B cell (primary cell): ENCODE measurements at places on chromosomes 12 and 14.

GRCh38 chr14:105398726-105399465 lies 558 bp downstream of the TEX22 start:
- peaks cover 2% of the 10 kb centered on the region for H3K36me3 ChIP-seq
- peak overlapping the region; percentile 94 for H3K4me3 ChIP-seq
- peaks cover 23% of the 10 kb centered on the region for H3K4me1 ChIP-seq
- H3K27ac ChIP-seq = peak overlapping the region; percentile 75
- no peaks in the 10 kb centered on the region for H3K27me3 ChIP-seq

GRCh38 chr12:102462386-102462785 lies 18.0 kb downstream of the IGF1 start:
- H3K27ac ChIP-seq = no peak overlapping the region
- no peak overlapping the region for H3K4me3 ChIP-seq
- H3K27me3 ChIP-seq = no peaks in the 10 kb centered on the region
- DNase-seq = no peak

GRCh38 chr12:14605401-14605989 lies 37.8 kb upstream of the PLBD1 start:
- no peak overlapping the region for H3K4me3 ChIP-seq
- no peak overlapping the region for H3K27ac ChIP-seq

GRCh38 chr12:770479-770878 lies 18.1 kb downstream of the WNK1 start:
- no peak overlapping the region for H3K4me3 ChIP-seq
- H3K27me3 ChIP-seq = no peaks in the 10 kb centered on the region
- no peaks in the 10 kb centered on the region for H3K36me3 ChIP-seq
- no peak for DNase-seq
- H3K4me1 ChIP-seq = peaks cover 40% of the 10 kb centered on the region

GRCh38 chr12:68271346-68271745 lies 17.9 kb upstream of the IL22 start:
- H3K36me3 ChIP-seq = no peaks in the 10 kb centered on the region
- H3K27ac ChIP-seq = no peak overlapping the region
- H3K4me3 ChIP-seq = no peak overlapping the region
- no peak for DNase-seq
- H3K27me3 ChIP-seq = no peaks in the 10 kb centered on the region

DNA sequence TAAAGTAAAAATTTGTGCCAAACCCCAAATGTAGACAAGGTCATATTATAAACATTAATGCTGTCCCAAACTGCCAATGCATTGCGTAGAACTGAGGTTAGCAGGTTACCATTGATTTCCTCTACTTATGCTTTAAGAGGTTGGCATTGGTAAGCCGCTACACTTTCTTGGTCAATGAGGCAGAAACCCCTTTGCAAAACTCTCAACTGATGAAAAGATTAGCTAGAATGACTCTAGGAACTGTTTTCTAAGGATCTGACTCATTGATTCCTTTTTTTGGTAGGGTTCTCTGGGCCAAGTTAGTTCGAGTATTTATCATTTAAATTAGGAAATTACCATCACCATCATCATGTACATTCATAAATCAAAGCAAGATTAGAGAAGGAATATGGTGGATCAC lies 44.6 kb downstream of the HMGA2 start:
- DNase-seq = no peak
- H3K27ac ChIP-seq = no peak overlapping the region
- no peak overlapping the region for H3K4me3 ChIP-seq
- no peaks in the 10 kb centered on the region for H3K36me3 ChIP-seq
- no peaks in the 10 kb centered on the region for H3K27me3 ChIP-seq

GRCh38 chr14:87492561-87492960 lies 500.4 kb downstream of the GALC start:
- DNase-seq = no peak
- no peak overlapping the region for H3K27ac ChIP-seq
- no peaks in the 10 kb centered on the region for H3K27me3 ChIP-seq
- H3K4me1 ChIP-seq = no peaks in the 10 kb centered on the region

- H3K4me3 ChIP-seq = no peak overlapping the region
- no peaks in the 10 kb centered on the region for H3K36me3 ChIP-seq
- peaks cover 6% of the 10 kb centered on the region for H3K4me1 ChIP-seq
- H3K27me3 ChIP-seq = no peaks in the 10 kb centered on the region
- DNase-seq = no peak
These were observed 6.1 kb downstream of the FAM186A start for GRCh38 chr12:50390316-50390741.

DNA sequence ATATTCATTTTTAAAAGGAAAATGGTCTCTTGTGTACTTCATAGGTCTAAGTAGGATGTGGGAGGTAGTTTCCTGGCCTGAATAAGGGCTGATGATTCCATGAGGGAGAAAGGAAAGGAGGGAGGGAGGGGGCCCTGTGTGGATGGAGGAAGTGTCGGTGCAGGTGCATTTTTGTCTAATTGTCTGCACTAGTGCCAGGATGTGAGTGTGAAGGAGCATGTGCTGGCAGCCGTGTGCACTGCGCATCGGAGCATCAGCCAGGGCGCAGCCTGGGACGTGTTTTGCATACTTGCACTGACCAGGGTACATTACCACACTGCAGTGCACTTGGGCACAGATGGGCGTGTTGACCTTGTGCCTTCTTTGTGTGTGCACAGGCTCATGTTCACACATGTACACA lies 29.2 kb downstream of the SMUG1 start:
- no peak overlapping the region for H3K4me3 ChIP-seq
- no peaks in the 10 kb centered on the region for H3K27me3 ChIP-seq
- no peaks in the 10 kb centered on the region for H3K4me1 ChIP-seq
- no peaks in the 10 kb centered on the region for H3K36me3 ChIP-seq
- no peak overlapping the region for H3K27ac ChIP-seq

- peak overlapping the region; percentile 52 for H3K27ac ChIP-seq
- no peak overlapping the region for H3K4me3 ChIP-seq
- H3K36me3 ChIP-seq = no peaks in the 10 kb centered on the region
- peak; percentile 58 for DNase-seq
These were observed 45.6 kb upstream of the BCL2L14 start for GRCh38 chr12:12024911-12025682.

GRCh38 chr14:102910442-102910841 lies 12.0 kb upstream of the AMN start:
- no peak for DNase-seq
- H3K4me1 ChIP-seq = peaks cover 44% of the 10 kb centered on the region
- no peak overlapping the region for H3K4me3 ChIP-seq
- no peaks in the 10 kb centered on the region for H3K27me3 ChIP-seq
- peaks cover 44% of the 10 kb centered on the region for H3K36me3 ChIP-seq
- H3K27ac ChIP-seq = no peak overlapping the region

DNA sequence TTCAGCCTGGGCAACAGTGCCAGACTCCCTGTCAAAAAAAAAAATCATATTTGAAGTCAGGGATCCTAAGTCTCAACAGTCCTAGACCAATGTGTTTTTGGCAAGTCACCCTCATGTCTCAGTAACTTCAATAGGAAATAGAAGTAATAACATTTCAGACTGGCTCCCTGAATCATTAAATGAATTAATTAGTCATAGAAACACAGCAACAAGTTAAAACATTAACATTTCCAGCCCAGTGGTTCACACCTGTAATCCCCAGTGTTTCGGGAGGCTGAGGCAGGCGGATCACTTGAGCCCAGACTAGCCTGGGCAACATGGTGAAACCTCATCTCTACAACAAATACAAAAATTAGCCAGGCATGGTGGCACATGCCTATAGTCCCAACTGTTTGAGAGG lies 125.2 kb downstream of the GTF2A1 start:
- no peak for DNase-seq
- H3K36me3 ChIP-seq = no peaks in the 10 kb centered on the region
- no peak overlapping the region for H3K27ac ChIP-seq
- H3K4me1 ChIP-seq = no peaks in the 10 kb centered on the region

DNA sequence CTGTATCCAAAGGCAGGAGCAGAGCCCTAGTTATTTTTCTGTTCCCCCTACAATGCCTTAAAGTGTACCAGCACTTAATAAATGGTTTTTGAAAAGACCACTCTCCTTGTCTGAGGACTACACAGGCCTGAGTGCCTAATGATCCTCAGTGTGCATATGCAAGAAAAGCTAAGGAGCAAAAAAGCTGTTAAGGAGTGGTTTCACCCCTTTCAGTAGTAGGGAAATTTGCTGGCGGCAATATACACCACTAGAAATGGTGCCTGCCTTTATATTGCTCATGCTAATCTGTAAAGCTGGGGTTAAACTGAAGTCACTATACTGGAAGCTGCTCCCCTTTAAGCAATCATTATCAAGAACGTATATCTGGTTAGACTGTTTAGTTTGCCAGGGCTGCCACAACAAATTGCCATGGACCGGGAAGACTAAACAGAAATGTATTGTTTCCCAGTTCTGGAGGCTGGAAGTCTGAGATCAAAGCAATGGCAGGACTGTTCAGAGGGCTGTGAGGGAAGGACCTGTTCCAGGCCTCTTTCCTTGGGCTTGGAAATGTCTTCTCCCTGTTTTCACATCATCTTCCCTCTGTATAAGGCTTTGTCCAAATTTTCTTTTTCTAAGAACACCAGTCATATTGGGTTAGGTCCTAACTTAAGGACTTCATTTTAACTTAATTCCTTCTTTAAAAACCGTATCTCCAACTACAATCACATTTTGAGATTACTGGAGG lies 30.2 kb downstream of the PRDM4 start:
- peaks cover 32% of the 10 kb centered on the region for H3K4me1 ChIP-seq
- peaks cover 2% of the 10 kb centered on the region for H3K36me3 ChIP-seq
- peak; percentile 23 for DNase-seq
- no peaks in the 10 kb centered on the region for H3K27me3 ChIP-seq

DNA sequence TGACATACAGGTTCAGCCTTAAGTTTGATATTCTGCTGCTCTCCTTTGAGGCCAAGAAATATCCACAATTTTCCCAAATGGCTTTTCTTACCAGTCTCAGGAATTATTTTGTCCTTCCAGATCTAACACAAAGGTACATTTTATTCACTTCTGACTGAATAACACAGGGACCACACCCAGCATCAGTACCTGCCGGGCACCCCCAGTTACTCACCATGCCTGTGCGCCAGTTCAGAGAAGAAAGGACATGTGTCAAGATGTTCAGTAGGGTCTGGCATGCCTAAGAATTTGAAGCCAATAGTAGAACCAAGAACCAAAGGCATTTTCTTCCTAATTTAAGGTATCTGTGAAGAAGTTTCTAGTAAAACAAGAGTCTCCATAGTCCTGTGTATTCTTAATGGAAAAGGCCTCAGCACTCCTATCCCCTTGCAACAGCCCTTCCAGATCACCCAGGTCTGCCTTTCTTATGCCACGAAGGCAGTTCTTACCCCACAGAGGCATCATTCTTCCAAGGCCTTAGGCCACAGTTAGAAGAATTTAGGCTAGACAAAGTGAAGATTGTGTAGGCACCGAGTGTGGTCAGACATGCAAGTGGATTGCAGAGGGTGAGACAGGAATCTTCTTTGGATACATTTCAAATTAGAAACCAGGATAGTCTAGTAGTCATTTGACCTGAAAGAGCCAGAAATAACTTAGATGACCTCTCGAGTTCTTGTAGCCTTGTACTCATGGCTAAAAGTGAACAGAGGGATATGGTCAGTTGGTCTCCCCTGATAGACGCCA lies 140.1 kb upstream of the HIF1A start:
- H3K36me3 ChIP-seq = no peaks in the 10 kb centered on the region
- H3K4me1 ChIP-seq = peaks cover 32% of the 10 kb centered on the region
- no peaks in the 10 kb centered on the region for H3K27me3 ChIP-seq
- DNase-seq = no peak

- H3K4me3 ChIP-seq = no peak overlapping the region
- no peak overlapping the region for H3K27ac ChIP-seq
- H3K36me3 ChIP-seq = peaks cover 4% of the 10 kb centered on the region
- no peaks in the 10 kb centered on the region for H3K27me3 ChIP-seq
These were observed 30.1 kb downstream of the ANAPC7 start for GRCh38 chr12:110373425-110373824.

GRCh38 chr14:58787592-58787991 lies 149.8 kb downstream of the DACT1 start:
- H3K4me1 ChIP-seq = no peaks in the 10 kb centered on the region
- H3K27me3 ChIP-seq = no peaks in the 10 kb centered on the region
- H3K36me3 ChIP-seq = no peaks in the 10 kb centered on the region
- no peak overlapping the region for H3K27ac ChIP-seq
- DNase-seq = no peak

- no peak overlapping the region for H3K4me3 ChIP-seq
- no peaks in the 10 kb centered on the region for H3K36me3 ChIP-seq
- no peak overlapping the region for H3K27ac ChIP-seq
- no peaks in the 10 kb centered on the region for H3K27me3 ChIP-seq
- peak; percentile 55 for DNase-seq
These were observed 10.1 kb upstream of the GRIP1 start for GRCh38 chr12:66688846-66689439.

GRCh38 chr14:22304326-22304725 lies 284.7 kb downstream of the DAD1 start:
- no peak for DNase-seq
- H3K36me3 ChIP-seq = no peaks in the 10 kb centered on the region
- H3K4me1 ChIP-seq = no peaks in the 10 kb centered on the region
- H3K27me3 ChIP-seq = no peaks in the 10 kb centered on the region
- H3K27ac ChIP-seq = no peak overlapping the region

DNA sequence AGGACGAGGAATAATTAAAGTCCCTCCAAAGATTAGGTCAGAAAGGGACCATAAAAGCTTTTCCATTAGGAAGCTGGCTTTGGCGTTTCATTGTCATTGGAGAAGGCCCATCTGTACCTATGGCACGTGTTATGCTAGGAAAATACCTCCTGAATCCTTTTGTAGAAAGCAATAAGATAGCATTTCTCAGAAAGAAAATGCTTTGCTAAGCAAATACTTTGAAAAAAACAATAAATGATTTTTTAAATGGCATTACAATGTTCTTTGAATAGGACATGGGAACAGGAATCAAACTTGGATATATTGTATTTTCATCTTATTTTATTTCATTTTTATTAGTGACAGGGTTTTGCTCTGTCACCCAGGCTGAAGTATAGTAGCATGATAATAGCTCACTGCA lies 967.7 kb downstream of the NRXN3 start:
- no peak overlapping the region for H3K27ac ChIP-seq
- no peak for DNase-seq

GRCh38 chr12:133174901-133175300 lies 6.4 kb upstream of the ZNF268 start:
- H3K4me3 ChIP-seq = no peak overlapping the region
- no peak for DNase-seq
- H3K27ac ChIP-seq = no peak overlapping the region
- H3K4me1 ChIP-seq = no peaks in the 10 kb centered on the region
- H3K36me3 ChIP-seq = no peaks in the 10 kb centered on the region

DNA sequence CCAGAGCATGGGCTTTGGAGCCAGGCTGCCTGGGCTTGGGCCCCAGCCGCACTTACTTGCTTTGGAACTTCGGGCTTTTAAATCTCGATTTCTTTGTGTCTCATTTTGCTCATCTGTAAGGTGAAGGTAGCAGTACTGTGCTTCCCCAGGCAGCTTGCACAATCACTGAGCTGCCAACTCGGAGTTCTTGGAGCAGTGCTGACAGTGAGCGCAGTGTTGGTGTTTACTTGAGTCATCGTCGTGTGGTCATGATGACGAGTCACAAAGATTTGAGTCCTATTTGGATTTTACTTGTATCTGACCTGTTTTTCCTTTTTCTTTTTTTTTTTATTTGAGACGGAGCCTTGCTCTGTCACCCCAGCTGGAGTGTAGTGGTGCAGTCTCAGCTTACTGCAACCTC lies 31.3 kb upstream of the ATF1 start:
- no peak overlapping the region for H3K27ac ChIP-seq
- H3K4me1 ChIP-seq = no peaks in the 10 kb centered on the region
- H3K27me3 ChIP-seq = no peaks in the 10 kb centered on the region
- no peak overlapping the region for H3K4me3 ChIP-seq
- DNase-seq = no peak

- DNase-seq = no peak
- H3K4me3 ChIP-seq = no peak overlapping the region
- H3K36me3 ChIP-seq = no peaks in the 10 kb centered on the region
- H3K27me3 ChIP-seq = no peaks in the 10 kb centered on the region
- H3K4me1 ChIP-seq = no peaks in the 10 kb centered on the region
These were observed 19.6 kb upstream of the CSRP2 start for GRCh38 chr12:76898442-76898841.
